SK-N-DZ (cell line): ENCODE measurements at places on chromosomes 4 and X.

- no peak for DNase-seq
These were observed 91.6 kb downstream of the TSPAN7 start for GRCh38 chrX:38652934-38653442.

- no peak for DNase-seq
These were observed 38.6 kb upstream of the CRMP1 start for GRCh38 chr4:5931526-5931925.

DNA sequence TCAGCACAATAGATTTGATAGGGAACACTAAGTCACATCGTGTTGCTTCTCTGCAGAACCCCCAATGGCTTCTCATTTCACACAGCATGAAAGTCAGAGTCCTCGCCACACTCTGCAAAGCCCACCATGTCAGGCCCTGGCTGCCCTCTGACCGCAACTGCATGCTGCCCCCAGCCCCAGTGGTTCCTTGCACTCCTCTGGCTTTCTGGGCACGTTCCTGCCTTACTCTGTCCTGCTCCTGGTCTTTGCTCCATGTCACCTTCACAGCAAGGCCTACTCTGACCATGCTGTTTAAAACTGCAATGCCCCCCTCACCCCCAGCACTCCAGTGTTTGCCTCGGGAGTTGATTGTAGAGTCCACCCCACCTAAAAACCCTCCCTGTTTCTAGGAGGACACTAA is 78.1 kb downstream of the EVC start:
- no peak for DNase-seq

GRCh38 chr4:24887881-24888430 is 24.9 kb downstream of the CCDC149 start:
- DNase-seq: no peak

DNA sequence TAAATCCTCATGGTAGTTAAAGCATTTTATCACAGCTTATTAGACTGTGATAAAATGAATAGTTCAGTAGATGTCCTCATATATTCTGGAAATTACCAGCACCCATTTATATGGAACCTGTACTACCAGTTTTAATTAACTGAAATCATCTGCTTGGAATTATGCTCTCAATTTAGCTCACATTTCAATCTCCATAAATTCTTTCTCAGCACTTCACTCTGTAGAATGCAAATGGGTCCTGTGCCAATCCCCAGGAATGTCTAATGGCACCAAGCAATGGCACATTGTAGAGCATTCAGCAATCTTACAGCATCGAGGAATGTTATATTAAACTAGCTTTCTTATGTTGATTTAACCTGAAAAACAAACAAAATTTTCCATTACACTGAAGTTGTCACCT is 355.1 kb downstream of the PDHA2 start:
- no peak for DNase-seq

DNA sequence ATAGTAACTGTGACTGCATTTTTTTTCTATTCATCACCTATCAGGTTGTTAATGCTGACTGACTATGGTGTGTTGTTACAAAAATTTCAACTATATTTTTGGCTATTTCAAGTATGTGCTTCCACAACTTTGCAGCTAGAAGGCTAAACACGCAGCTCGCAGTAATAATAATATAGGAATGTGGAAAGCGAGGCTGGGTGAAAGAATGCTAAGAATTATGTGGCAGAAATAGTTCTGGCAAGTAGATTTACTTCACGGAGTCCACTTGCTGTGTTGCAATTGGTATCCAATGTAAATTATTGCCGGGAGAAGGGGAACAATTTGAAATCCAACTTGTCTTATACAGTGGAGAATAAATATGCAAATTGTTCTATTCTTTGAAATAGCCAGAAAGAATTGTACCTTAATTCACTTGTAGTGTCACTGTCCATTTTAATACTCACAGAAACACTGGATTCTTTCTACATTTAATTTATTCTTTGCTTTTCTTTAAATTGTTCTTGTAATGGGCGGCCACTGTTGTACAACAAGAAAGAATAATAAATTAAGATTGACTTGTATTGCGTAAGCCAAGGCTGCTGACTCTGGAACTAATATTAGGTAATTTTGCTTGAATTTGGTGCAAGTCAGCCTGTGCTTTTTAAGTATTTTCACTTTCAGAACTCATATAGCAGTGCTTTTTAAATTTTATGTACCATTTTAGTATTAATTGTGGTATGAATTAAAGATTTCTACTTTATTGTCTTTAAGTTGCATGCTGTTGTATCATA is 154.9 kb downstream of the FRMPD4 start:
- no peak for DNase-seq

- peak; percentile 53 for DNase-seq
These were observed 654.9 kb upstream of the HTR2C start for GRCh38 chrX:113929004-113929403.

DNA sequence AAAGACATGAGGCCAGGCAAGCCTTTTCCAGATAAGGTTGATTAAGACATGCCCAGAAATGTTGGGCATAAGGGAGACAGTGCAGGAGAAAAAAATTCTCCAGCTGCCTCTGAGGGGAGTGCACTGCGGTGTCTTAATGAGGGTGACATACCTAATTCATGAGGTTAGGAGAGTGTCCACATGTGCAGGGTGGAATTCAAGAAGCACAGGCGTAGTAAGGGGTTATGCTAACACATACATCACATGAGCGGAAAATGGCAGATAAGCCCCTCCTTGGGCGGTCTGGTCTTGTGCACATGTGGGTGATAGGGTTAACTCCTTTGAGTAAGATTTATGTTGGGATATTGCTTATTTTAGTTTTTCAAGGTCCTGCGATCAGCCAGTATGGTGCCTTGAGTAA is 122.4 kb downstream of the PHKA2 start:
- DNase-seq: no peak

DNA sequence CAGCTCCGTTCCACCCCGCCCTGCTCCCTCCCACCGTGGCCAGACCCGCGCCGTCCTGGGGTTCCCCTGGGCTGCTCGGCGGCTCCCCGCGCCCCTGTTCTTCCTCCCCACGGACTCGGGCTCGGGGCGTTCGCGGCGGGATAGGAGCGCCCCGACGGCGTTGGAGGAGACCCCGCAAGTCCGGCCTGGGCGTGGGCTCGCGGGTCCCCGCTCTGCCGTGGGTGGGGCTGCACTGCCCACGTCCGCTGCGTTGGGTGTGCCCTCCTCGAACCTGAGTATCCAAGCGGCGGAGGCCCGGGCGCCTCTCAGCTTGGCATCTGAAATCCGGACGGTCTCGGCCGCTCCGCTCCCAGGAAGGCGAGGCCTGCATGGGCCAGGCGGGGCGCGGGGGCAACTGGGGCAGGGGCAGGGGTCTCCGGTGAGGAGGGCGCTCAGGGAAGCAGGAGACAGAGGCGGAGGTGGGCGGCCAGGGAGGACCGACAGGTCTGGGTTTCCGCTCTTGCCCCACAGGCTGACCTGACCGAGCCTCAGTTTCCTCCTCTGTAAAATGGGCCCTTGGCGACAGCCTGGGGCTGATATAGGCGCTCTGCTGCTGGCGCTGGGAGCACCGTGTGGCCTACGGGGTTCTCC is 12.0 kb upstream of the NAT8L start:
- no peak for DNase-seq

GRCh38 chr4:40270609-40271008 is 64.5 kb upstream of the CHRNA9 start:
- no peak for DNase-seq

DNA sequence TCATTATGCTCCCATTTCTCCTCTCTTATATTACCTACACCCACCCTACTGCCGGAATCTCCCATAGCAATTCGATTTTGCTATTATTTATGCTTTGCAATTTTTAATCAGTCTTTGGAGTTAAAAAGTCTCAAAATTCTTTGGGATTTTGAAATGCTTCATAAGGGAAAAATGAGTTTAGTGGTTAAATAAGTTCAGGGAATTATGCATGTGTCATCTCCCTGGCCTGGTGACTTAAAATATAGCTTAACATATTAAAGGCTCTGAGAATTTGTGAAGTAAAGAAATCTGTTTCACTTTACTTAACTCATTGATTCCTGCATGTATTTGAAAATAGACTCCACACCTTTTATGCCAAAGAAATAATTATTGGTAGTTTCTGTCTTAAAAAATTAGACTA is 185.1 kb upstream of the DIPK2B start:
- no peak for DNase-seq

DNA sequence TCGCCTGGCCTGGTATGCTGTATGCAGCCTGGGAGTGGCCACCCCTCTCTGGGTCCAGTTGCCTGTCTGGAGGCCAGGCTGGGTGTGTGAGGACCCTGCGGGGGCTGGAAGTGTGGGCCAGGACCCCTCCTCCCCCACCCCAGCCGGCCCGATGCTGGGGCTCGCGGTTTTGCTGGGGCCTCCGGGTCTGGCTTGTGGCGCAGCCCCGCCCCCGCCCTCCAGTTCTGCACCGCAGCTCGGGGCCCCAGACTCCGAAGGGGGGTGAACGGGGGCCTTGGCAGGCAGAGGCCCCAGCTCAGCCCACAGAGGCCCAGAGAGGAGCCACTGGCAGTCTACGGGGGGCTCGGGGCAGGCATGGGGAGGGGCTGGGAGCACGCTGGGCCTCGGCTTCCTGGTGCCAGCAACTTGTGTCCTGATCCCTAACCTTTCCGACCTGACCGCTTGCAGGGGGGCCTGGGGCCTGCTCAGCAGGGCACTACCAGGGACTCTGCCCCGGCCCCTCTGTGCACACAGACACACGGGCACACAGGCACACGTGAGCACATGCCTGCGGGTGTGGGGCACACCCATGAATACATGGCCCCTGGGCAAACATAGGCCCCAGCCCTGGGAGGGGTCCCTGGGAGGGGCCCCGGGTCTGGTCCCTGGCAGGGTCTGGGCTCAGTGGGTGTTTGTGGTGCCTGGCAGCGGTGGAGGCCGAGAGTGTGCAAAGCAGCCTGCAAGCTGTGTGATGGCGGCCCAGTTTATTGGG is 21.4 kb upstream of the FGFR3 start:
- DNase-seq: no peak

- DNase-seq: no peak
These were observed 182.4 kb upstream of the LCORL start for GRCh38 chr4:18203966-18204365.

GRCh38 chr4:69999420-69999819 is 3.7 kb downstream of the STATH start:
- DNase-seq: no peak

GRCh38 chrX:51894697-51895336 is 1.4 kb downstream of the MAGED1 start:
- DNase-seq: peak; percentile 62

DNA sequence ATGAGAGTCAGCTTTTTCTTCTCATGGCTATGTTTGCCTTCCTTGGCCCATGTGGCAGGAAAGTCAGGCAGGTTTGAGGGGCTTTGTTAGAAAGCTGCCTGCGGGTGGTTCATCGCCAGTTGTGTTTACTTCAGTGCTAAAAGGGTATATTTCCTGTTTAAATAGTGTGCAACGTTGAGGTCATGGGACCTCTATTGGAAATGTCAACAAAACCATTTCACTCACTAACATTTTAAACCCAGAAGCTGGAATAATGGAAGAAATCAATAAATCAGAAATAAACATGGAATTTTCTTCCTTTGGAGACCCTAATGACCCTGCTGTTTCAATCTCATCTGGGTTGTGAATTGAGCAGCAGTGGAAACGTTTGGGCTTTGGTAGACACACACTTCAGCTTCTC is 185.8 kb downstream of the ANKRD50 start:
- DNase-seq: no peak

DNA sequence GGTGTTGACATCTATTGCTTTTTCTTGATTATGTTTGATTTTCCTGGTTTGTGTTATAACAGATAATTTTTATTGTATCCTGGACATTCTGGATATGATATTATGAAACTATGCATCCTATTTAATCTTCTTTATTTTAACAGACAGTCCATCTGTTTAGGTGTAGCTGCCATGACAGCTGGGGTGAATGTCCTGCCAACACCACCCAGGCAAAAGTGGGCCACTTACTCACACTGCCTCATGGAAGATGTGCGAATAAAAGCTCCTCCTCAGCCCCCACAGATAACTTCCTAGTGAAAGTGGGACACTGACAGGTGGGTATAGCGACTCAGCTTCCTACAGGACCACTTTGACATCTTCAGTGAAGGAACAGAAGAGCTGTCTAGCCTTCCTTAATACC is 18.4 kb upstream of the CNKSR2 start:
- no peak for DNase-seq

DNA sequence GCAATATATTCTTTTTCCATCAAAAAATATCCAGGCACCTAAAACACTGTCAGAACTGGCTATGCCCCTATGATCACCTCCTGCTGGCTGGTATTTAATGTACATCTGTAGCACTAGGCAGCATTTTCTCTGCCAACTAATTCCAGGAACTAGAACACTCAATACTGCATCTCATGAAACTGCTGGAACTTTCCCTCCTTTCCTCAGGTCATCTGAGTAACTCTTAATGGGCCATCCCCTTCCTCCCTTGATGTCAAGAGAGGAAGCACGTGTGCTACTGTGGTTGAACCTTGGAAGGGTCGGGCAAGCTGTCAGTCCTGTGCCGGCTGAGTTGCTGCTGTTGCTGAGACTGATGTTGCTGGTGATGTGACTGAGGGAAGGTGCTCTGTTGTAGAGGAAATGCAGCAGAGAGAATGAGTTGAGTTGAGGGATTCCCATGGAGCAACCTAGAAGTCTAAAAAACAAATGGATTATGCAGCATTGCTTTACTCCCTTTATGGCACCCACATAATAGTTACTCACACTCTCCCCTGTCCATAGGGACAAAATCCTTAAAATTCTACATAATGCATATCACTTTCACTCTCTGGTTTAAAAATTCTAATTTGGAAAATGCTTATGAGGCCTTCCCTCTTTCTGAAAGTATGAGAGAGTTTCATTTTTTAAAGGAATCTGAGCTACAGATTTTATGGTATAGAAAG is 39.5 kb downstream of the TMEM165 start:
- DNase-seq: no peak

GRCh38 chrX:2464677-2465166 is 36.1 kb downstream of the DHRSX start:
- DNase-seq: no peak

DNA sequence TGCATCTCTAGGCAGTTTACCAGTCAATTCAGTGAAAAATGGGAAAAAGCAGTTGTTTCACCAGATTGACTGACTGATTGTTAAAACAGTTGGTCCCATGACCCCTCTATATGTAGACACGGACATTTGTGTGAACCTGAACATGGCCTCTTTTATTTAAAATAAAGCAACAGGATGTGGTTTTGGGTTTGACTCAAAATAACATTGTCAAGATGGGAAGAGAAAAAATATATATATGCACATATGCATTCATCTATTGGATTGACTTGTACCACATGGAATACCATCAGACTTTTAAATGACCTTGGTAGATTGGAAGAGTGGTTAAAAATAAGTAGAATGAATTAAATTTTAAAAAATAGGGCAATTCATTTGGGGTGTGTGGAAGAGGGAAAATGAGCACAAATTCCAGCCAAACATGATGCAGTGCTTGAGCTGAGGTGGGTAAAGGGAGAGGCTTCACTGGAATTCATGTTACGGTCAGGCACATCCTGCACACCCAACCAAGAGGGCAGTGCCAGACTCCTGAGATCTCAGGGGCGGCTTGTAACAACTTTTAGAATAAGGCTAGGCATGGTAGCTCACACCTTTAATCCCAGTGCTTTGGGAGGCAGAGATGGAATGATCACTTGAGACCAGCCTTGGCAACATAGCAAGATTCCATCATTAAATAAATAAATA is 560.7 kb upstream of the TENM3 start:
- DNase-seq: no peak

GRCh38 chr4:142034101-142034500 is 397.7 kb downstream of the IL15 start:
- no peak for DNase-seq

GRCh38 chr4:2340272-2341061 is 78.0 kb downstream of the ZFYVE28 start:
- DNase-seq: no peak

- DNase-seq: no peak
These were observed 137.0 kb downstream of the KCNIP4 start for GRCh38 chr4:21811565-21811964.
